Activated CD4-positive, alpha-beta T cell treated with anti-CD3 and anti-CD28 coated beads for 48 hours (primary cell): ENCODE measurements at places on chromosomes 6 and 20.
A peak's percentile ranks its signal among the peaks of the same experiment; 100 is the strongest.

- DNase-seq = peak; percentile 60
These were observed at the start of gene KCNK15 for GRCh38 chr20:44745598-44746366. Gene KCNK15 (plus strand): TSS chr20:44745865. CDS start chr20:44745911, 46 bp downstream.

- DNase-seq = no peak
These were observed 5.5 kb downstream of the CD40 start for GRCh38 chr20:46123482-46124245.

- no peak for DNase-seq
These were observed 515.2 kb downstream of the MAFB start for GRCh38 chr20:40173872-40174271.

DNA sequence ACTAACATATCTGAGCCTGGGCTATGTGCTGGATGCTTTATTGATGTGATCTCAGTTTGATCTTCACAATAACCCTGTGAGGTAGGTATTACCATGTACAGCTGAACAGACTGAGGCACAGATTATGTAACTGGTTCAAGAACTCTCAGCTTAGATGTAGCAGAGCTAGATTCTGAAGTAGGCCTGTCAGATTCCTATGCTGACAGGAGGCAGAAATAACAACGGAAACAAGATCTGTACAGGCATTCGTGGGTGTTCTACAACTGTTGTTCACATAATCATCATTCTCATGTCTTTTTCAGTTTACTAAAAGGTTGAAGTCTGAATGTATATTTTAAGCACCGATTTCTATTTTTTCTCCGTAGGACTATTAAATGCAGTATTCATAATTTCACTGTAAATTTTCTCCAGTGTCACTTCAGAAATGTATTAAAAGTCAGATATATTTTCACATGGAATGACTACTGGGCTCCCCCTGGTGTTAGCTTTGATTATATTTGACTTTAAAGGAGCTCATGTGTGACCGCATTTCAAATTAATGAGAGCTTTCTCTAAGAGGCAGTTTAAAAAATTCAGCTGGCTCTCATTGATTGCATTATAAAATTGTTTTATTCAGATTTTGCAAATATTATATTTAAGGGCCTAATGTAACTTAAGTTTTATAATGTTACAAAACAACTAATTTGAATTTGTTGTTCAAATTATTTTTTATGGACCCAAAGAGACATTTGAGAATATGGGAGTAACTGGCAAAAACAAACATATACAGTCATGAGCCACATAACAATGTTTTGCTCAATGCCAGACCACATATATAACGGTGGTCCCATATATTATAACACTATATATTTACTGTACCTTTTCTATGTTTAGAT lies 36.4 kb upstream of the SLC17A4 start:
- DNase-seq = no peak

- no peak for DNase-seq
These were observed 9.9 kb upstream of the SLC17A3 start for GRCh38 chr6:25883991-25884390.
